ENCODE measurements at places on chromosomes 1 and 21.

DNA sequence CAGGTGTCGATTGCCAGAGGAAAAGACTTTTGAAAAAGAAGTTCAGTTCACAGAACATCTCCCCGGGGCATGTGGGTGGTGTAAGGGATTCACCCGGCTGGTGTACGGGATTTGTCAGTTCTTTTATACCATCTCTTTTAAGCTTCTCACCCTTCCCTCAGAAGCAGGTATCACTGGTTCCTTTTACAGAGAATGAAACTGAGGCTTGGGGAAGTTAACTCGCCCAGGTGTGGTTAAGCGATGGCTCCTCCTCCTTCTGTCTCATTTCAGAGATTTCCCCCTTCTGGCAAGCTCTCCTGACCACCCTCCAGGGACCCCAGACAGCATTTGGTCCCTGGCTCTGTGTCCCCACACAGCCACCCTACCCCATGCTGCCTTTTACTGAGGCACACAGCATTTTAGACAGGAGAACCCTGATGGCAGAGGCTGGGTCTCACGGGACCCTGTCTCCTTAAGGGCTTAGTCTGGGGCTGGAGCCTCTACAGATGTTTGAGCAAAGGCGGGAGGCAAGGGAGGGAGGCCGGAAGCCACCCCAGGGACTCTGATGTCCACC is 2.8 kb upstream of the ECE1 start:
- DNase-seq, result peak; percentile 67

DNA sequence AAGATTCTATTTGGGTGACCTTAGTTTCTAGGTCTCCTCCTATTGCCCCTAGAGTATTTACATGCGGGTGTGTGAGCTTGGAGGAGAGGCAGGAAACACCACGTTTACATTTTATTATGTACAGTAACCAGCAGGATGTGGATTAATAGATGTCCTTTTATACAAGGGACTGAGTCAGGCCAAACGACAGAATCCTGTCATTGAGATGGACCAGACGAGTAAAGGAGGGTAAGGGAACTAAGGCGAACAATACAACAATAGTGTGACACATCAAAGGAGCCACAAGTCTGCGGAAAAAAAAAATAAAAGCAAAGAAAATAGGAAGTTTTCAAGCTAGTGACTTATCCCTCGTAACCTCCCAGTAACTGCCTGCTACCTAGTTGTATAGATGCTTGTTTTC is 151.1 kb downstream of the GABPA start:
- no peak for DNase-seq

- DNase-seq, result no peak
Measured at GRCh38 chr1:64855557-64855956, 110.7 kb downstream of the RAVER2 start.

DNA sequence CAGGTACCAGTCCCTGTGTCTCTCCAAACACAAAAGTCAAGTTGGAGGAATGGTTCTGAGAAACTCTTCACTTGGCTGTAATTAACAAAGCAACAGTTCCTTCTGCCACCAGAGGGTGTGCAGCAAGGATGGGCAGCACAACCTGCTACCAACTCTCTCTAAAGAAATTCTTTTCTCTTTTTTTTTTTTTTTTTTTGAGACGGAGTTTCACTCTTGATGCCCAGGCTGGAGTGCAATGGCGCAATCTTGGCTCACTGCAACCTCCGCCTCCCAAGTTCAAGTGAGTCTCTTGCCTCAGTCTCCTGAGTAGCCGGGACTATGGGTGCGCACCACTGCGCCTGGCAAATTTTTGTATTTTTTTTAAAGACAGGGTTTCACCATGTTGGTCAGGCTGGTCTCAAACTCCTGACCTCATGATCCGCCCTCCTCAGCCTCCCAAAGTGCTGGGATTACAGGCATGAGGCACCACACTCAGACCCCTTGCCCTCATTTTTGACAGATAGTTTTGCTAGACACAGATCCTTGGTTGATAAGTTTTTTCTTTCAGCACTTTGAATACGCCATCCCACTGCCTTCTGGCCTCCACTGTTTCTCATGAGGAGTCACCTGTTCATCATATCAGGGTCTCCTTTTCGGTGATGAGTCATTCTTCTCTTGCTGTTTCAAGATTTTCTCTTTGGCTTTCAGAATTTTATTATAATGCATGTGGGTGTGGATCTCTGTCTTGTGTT is 12.1 kb upstream of the DEGS1 start:
- no peak for DNase-seq

DNA sequence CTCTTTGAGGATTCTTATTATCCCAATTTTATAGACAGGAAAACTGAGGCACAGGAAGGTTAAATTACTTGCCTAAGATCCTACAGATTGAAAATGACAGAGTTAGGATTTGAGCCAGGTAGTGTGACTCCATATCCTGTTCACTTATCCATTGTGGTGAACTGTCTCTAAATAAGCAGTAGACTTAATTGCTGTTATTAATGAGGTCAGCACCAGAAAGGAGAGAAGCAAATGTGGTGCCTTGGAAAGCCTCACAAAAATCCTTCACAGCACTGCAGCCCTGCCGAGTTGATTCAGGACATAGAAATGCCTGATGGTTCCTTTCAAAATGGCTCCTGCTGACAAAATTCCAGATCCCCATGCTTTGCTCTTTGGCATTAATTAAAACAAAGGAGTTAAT is 193.3 kb upstream of the BEND5 start:
- no peak for DNase-seq

GRCh38 chr1:78280626-78281025 is 210.1 kb upstream of the PTGFR start:
- no peak for DNase-seq

- DNase-seq, result no peak
Measured at GRCh38 chr1:226586650-226587422, 38.3 kb downstream of the STUM start.

- no peak for DNase-seq
Measured at GRCh38 chr1:119687434-119688079, 24.2 kb upstream of the PHGDH start.

- no peak for DNase-seq
Measured at GRCh38 chr21:45801129-45801964, 157.8 kb downstream of the PCBP3 start.

DNA sequence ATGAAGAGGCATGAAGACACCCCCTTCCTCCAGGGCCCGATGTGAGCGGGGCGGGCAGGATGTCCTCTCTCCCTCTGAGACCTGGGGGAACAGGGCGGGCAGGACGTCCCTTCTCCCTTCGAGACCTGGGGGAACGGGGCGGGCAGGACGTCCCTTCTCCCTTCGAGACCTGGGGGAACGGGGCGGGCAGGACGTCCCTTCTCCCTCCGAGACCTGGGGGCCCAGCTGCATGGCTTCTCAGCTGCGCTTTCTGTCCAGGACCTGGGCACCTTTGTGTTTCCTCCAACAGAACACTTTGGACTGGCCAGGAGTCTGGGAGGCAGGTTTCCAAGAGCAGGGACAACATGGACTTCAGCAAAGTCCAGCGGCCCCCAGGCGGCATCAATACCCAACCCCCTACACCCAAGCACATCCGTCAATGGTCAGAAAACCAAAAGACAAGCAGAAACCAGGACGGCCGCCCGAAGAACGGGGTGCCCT is 30.8 kb upstream of the ADARB1 start:
- DNase-seq, result no peak

DNA sequence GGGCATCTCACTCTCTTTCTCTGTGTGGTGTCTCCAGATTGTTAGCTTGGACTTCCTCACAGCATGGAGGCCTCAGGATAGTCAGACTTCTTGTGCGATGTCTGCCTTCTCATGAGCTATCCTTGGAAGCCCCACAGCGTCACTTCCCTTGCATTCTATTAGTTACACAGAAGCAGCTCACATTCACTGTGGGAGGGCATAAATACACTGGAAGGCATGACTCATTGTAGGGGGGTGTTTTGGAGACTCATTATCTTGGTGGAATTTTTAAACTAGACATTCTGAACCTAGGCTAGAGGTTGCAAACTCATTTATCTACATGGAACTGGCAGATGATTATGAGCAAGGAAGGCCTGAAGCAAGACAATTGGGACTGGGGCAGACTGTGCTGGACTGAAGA is 21.4 kb upstream of the FASLG start:
- DNase-seq, result no peak

- no peak for DNase-seq
Measured at GRCh38 chr21:36245649-36246048, 74.3 kb upstream of the MORC3 start.

GRCh38 chr1:20485527-20486456 is at the start of gene CAMK2N1:
CAMK2N1 (minus strand) TSS chr1:20486210; CDS start chr1:20485379, 831 bp downstream.
- peak; percentile 35 for DNase-seq

DNA sequence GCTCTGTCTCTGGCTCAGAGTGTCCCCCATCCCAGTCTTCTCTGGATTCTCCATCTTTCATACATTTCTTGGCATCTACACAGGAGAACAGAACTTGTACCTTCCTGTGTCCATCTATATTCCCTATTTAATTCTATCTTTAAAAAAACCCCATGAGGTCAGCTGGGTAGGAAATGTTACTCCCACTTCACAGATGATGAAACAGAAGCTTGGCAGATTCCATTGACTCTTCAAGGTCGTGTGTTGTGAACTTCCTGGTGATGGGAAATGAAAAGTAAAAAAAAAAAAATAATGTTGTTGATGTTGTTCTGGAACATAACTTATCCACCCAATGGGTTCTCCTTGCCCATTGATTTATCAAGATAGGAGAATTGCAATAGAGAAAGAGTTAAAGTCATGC is 8.9 kb downstream of the CHI3L2 start:
- DNase-seq, result no peak

DNA sequence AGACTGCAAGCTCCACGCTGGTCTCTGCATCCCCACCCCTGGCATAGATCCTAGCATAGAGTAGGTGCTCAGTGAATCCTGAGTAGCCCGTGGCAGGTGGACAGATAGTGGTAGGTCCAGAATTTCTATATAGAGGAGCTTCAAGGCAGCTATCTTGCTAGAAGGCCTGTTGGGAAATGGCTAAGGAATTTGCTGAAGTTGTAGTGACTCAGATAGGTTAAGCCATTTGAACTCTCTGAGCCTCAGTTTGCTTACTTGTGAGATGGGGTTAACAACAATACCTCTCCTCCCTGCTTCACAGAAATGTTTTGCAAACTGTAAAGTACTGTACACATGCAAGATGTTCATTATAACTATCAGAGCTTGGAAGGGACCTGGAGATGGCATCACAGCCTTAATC is 23.4 kb upstream of the EPHB2 start:
- DNase-seq, result no peak

GRCh38 chr1:94805912-94806311 is 14.2 kb upstream of the SLC44A3 start:
- DNase-seq, result peak; percentile 47

- DNase-seq, result no peak
Measured at GRCh38 chr1:82587371-82587770, 786.6 kb downstream of the ADGRL2 start.

- DNase-seq, result no peak
Measured at GRCh38 chr1:115814685-115815398, 26.1 kb downstream of the NHLH2 start.

DNA sequence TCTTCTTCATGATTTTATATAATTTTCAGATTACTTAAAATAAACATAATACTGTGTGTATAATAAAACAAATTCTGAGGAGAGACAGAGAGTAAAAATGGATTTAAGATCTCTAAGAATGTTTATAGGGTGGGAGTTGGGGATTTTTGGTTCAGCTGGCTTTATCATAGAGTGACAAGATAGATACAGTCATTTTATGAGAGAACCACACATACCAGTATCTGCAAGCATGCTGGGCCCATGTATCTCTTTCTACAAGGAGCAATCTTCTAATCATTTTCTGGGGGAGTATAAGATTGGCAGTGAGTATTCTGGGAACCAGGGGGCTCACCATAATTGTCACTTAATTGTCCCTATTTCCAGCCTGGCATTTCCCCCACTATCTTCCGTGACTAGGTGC is 64.3 kb upstream of the DUSP10 start:
- DNase-seq, result no peak

- DNase-seq, result no peak
Measured at GRCh38 chr1:42333662-42334239, 1.3 kb downstream of the FOXJ3 start.

DNA sequence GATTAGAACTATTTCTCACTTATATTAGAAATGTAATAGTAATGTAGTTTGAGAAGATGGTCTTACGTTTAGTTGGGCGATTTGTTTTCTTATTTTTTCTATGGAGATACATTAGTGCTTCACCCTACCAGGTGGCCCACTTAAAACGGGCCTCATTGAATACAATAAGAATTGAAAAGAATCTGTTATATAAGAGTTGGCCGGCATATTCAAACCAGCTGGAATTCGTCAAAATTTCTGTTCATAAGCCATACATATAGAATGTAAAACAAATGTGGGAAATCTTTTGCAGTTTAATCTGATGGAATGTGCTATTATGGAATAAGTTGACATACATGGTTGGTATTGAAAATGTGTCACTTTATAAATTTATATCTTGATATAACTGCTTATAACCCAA is 96.4 kb upstream of the C1orf105 start:
- DNase-seq, result no peak

GRCh38 chr1:218527737-218528136 is 182.6 kb downstream of the TGFB2 start:
- no peak for DNase-seq

GRCh38 chr1:195897076-195897475 is 711.2 kb downstream of the KCNT2 start:
- no peak for DNase-seq

- no peak for DNase-seq
Measured at GRCh38 chr1:200242110-200243041, 167.5 kb downstream of the ZNF281 start.

GRCh38 chr1:221098471-221099405 is 219.5 kb downstream of the HLX start:
- no peak for DNase-seq

DNA sequence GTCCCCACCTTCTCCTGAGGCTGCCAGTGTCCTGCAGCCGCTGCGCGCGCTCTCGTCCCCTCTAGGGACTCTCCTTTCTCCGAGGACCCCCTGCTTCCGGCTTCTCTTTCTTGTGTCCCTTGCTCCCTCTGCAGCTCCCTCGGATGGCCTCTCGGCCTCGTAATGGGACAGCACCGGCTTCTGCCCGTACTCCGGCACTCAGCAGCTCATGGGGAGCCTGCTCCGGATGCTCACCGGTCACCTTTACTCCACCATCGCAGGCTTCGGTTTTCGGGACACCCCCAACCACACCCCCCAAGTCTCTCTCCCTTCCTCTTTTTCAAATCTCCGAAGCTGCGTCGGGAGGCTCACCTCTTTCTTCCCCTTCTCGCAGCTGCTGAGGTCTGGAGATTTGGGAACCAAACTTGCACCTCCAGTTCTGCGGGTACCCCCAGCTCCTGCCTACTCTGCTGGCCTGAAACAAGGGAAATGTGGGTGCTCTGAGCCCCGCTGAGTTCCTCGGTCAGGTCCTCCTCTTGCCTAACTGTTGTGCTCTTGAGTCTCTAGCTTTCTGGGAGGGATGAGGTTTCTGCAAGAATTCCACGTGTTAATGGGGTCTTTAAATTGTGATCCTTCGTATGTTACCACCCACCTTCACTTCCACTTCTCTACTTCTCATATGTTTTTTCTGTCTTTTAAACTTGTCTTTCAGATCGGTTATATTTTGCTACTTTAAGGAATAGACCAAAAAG is 930 bp downstream of the CDC14A start:
- DNase-seq, result peak; percentile 70

- no peak for DNase-seq
Measured at GRCh38 chr21:22235866-22236590, 1237.8 kb downstream of the NCAM2 start.

- DNase-seq, result no peak
Measured at GRCh38 chr1:9275161-9275560, 17.5 kb upstream of the SPSB1 start.
